ENCODE measurements at places on chromosomes 13 and 19.
A peak's percentile ranks its signal among the peaks of the same experiment; 100 is the strongest.

GRCh38 chr13:98934243-98934642 is 43.6 kb downstream of the DOCK9 start:
- DNase-seq = no peak

GRCh38 chr13:45522571-45522970 is 57.8 kb downstream of the COG3 start:
- no peak for DNase-seq

- DNase-seq = no peak
Measured at GRCh38 chr19:52527956-52528351, 486 bp downstream of the ZNF808 start.

- DNase-seq = no peak
Measured at GRCh38 chr13:24612726-24613125, 67.5 kb upstream of the ATP12A start.

- no peak for DNase-seq
Measured at GRCh38 chr13:98856983-98857382, 104.5 kb upstream of the SLC15A1 start.

DNA sequence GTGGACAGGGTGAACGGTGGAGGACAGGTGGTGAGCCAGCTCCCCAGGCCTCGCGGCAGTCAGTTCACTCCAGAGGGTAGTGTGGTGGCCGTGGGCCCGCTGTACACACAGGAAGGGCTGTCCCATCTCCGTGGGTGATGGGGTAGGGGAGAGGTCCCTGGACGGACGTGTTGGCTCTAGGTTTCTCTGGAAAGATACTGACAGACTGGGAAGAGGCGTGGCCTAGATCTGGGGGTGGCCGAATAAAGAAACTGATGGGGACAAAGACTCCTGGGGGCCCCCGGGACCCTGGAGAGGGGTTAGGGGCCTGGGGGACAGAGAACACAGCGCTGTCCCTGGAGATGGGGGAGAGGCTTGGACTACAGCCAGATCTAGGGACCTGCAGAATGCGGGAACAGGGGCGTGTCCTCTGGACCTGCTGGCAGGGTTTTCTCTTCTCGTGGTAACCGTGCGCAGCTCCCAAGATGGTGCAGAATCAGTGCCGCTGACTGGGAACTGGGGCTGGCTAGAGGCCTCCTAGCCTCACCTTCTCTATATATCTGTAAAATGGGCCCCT is 4.0 kb upstream of the PRAM1 start:
- no peak for DNase-seq

- DNase-seq = peak; percentile 76
Measured at GRCh38 chr19:43594710-43595604, 977 bp downstream of the IRGQ start.

DNA sequence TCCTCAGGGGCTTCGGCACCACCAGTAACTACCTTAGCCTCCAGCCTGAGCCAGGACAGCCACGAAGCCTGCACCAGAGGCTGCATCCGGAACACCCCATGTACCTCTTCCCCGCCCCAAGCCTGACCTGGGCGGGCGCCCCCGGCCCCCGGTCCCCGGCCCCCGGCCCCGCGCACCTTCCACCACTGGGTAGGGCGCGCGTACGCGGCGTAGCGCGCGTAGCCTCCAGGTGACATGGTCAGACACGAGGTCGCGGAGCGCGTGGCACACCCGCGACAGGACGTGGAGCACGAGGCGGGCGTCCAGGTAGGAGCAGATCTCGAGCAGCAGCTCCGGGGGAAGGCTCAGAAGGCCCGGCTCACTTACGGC is 450 bp downstream of the FBXW9 start:
- peak; percentile 28 for DNase-seq

DNA sequence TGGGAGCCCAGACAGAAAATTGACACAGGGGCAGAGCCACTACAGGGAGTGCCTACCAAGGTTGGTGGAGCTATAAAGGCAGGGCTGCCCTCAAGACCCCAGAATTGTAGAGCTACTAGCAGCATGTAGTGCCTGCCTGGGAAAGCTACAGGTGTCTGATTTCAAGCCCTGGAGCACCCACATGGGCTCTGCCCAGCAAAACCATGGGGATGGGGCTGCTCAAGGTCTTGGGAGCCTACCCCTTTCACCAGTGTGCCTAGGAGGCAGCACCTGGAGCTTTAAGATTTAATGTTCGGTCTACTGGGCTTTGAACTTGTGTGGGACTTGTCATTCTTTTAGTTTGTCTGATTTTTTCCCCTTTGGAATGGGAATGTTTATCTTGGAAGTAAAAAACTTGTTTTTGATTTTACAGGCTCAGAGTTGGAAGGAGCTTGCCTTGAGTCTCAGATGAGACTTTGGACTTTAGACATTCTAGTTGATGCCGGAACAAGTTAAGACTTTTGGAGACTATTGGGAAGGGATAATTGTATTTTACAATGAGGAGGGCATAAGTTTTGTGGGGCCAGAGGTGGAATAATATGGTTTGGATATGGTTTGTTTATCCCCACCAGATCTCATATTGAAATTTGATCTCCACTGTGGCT is 45.1 kb downstream of the ALOX5AP start:
- no peak for DNase-seq

DNA sequence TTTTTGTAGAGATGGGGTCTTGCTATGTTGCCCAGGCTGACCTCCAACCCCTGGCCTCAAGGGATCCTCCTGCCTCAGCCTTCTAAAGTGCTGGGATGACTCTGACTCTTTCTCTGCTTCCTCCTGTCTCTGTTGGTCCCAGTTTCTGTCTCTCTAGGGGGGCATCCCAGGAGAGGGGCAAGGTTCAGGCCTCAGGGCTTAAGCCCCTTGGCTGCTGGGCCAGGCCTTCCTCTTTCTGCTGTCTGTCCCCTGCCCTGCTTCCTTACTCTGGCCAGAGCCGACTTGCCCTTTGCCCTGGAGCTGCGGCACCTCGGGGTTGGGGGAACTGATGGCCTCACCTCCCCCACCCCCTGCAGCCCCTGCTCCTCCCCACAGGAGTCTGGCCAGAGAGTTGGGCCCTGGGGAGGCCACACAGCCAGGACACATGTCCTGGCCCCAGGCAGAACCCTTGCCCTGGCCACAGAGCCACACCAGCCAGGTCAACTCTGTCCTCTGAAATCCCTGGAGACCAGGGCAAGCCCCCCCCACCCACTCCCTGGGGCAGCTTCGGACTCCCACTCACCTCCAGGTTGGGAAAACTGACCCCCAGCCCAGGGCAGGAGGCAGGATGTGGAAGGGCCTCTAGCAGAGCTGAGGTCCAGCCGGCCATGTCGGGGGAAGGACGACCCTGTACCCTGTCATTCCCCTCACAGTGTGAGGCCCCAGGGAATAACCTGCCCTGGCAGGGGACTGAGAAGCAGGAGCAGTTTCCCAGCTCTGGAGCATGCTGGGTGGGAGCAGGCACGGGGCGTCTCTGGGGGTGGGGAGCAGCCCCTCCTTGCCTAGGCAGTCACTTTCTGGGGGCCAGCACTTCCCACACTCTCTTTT is 23.7 kb downstream of the CEBPA start:
- DNase-seq = no peak

DNA sequence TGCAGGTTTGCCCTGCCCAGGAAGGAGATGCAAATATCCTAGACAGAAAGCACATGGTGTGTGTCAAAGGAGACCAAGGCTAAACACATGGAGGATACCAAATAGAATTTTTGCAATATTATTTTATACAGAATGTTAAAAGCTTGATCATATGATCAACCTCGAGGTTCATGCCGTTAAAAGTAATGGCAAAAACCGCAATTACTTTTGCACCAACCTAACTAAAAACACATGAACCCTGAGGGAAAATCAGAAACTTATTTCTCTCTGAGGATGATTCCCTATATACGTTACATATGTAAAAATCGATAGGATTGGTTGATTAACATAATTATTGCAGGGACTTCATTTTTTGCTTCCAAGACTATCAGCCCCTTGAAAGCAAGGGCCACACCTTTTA is 88.1 kb downstream of the MZT1 start:
- no peak for DNase-seq

- DNase-seq = peak; percentile 3
Measured at GRCh38 chr13:91126806-91127205, 220.7 kb upstream of the MIR17HG start.

- no peak for DNase-seq
Measured at GRCh38 chr13:46352805-46353204, 34.2 kb downstream of the RUBCNL start.

DNA sequence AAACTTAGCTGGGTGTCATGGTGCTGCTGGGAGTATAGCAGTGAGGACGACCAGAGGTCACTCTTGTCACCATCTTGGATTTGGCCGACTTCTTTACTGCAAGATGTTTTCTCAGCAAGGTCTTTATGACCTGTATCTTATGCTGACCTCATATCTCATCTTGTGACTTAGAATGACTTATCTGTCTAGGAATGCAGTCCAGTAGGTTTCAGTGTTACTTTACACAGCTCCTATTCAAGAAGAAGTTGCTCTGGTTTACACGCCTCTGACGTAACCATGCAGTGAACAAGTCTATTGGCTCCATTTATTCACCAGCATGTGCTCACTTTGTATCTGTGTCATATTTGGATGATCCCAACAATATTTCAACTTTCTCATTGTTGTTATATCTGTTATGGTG is 26.7 kb downstream of the ZNF850 start:
- no peak for DNase-seq

GRCh38 chr13:94706843-94707399 is 5.4 kb downstream of the SOX21 start:
- DNase-seq = no peak

DNA sequence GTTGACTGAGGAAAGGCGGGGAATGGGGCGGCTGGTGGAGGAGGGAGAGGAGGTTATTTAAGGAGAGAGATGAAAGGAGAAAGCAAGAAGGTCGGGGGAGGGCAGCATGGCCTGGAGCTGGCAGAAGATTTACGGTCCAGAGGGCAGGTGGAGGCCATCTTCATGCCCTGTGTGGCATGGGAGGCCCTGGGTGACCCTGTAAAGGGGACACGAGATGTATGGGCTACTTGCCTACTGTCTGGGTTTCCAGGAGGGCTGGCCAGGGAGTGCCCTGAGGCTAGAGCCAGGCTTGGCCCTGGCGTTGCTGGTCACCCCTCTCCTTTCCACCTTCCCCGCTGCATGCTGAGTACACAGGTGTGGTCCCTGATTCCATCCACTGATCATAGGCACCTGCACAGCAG is 6.1 kb downstream of the WTIP start:
- DNase-seq = no peak

DNA sequence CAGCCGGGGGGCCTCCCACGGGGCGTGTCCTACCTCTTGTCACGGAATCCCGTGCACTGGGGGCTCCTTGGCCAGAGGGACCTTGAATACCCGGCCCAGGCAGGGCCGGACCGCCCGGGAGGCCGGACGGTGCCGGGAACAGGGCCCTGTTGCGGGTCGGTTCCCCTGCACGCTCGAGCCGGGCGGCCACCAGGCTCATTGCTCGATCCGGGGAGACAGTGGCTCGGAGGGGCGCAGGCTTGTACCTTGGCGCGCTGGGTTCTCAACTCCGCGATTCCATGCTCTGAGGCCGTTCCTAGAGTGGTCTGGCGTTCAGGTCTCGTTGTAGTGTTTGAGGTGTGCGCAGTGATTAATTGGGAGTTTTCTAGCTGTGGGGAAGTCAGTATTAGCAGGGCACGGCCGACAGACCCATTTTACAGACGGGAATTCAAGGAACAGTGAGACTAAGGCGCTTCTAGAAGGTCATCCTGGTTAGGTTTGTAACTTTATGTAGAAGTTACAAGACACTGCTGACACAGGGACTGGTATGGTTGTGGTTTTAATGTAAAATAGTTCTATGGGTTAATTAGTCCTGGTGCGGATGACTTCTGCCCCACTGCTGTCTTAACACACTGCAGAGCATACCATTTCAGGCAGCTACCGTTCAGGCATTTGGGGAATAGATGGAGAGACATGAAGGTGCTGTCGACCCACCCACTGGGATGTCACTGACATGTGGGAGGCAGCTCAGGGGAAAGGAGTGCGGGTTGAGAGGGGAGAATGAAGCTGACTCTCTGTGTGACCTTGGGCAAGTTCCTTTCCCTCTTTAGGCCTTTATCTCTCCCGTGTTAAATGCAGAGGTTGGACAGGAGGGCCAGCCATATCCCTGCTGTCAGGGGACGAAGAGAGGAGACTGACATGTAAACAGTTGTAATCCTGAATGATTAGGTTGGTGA is 592 bp downstream of the CLPTM1 start:
- no peak for DNase-seq

- DNase-seq = no peak
Measured at GRCh38 chr19:52198678-52199077, 8.8 kb downstream of the PPP2R1A start.

DNA sequence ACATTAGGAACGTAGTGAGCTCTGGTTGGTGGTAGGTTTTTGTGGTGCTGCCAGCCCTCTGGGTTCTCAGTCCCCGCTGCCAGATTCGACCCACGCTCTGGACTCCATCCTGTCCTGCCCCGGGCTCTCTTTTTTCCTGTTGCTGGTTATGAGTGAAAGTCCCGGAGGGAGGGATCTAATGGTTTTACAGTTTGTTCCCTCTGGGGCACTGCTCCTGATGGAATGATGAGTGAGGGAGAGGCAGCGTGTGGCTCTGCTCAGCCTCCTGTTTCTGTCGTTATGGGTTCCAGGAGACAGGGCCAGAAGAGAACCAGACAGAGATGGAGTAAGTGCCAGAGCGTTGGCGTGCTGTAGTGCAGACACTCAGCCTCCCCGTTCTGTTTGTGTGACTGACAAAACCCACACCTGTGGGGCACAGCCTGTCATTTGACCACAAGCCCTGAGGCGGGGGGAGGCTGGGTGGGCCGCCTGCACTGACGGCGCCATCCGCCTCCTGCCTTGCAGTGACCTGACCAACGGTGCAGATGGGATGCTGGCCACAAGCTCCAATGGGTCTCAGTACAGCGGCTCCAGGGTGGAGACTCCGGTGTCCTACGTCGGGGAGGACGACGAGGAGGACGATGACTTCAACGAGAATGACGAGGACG is 18.3 kb downstream of the ATP4B start:
- no peak for DNase-seq

GRCh38 chr13:61774903-61775302 is 359.3 kb upstream of the PCDH20 start:
- no peak for DNase-seq

- peak; percentile 68 for DNase-seq
Measured at GRCh38 chr19:14536926-14537692, 7.7 kb downstream of the TECR start.

DNA sequence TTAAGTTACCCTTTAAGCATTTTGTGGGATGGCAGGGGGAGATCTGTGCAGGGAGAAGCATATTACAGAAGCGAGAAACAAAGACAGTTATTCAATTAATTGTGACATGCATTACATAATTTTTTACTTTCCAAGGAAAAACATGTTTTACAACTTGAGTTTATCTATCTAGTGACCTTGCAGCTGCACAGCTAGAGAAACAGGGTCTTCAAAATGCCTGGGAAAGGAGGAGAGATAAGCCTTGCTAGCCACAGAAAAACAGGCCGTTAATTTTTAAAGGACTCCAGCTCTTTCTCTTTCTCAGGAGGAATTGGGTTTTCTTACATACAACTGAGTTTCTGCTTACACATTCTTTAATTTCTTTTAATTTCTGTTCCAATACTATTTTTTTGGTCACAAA is 14.8 kb upstream of the ZNF431 start:
- DNase-seq = no peak

- DNase-seq = no peak
Measured at GRCh38 chr13:67095621-67096020, 134.5 kb downstream of the PCDH9 start.
